ENCODE measurements at places on chromosomes 13 and 19. TPM values are rescaled to one million over a fixed set of nuclear protein-coding genes. Genes with fewer than 3 reads are reported as not detected.

GRCh38 chr13:48251611-48252081 lies 18.6 kb downstream of the ITM2B start:
- H3K27me3 ChIP-seq, result no peaks in the 10 kb centered on the region
- peaks cover 11% of the 10 kb centered on the region for H3K4me1 ChIP-seq
- H3K4me3 ChIP-seq, result no peak overlapping the region
- peak overlapping the region; percentile 40 for H3K27ac ChIP-seq

DNA sequence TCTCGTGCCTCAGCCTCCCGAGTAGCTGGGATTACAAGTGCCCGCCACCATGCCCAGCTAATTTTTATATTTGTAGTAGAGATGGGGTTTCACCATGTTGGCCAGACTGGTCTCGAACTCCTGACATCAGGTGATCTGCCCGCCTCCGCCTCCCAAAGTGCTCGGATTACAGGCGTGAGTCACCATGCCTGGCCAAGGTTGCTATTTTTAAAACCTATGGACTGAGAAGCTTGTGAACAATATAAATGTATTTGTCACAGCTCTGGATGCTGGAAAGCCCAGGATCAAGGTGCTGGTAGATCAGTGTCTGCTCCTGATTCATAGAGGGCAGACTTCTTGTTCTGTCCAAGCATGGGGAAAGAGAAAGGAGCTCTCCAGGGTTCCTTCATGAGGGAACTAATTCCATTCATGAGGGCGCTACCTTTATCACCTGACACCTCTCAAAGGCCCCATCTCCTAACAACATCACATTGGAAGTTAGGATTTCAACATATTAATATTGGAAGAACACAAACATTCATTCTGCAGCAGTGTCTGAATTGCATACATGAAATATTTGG lies 16.1 kb downstream of the CARD8 start:
- no peaks in the 10 kb centered on the region for H3K36me3 ChIP-seq
- no peak for DNase-seq
- no peaks in the 10 kb centered on the region for H3K4me1 ChIP-seq
- H3K27me3 ChIP-seq, result no peaks in the 10 kb centered on the region

- H3K36me3 ChIP-seq, result no peaks in the 10 kb centered on the region
- no peak for DNase-seq
- H3K27ac ChIP-seq, result no peak overlapping the region
- no peaks in the 10 kb centered on the region for H3K4me1 ChIP-seq
These were observed 16.0 kb upstream of the EMC10 start for GRCh38 chr19:50460161-50460765.

The ERFL gene
- total RNA-seq, result not detected

DNA sequence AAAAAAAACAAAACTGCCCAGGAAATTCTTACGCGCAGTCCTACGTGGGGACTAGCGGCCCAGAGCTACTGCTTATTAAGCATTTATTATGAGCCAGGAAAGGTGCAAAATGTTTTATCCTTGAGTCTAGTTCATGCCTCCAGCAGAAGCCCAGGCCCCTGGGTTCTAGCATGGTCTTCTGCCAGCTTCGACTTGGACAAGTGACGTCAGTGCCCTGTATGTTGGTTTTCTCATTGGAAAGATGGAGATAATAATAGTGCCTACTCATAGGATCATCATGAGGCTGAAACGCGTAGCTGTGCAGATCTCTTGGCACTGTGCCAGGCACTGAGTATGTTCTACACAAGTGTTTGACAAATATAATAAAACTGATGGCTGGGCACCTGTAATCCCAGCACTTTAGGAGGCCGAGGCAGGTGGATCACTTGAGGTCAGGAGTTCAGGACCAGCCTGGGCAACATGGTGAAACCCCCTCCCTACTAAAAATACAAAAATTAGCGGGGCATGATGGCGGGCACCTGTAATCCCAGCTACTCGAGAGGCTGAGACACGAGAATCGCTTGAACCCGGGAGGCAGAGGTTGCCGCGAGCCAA lies 12.4 kb upstream of the SULT2B1 start:
- no peaks in the 10 kb centered on the region for H3K4me1 ChIP-seq
- H3K36me3 ChIP-seq, result no peaks in the 10 kb centered on the region
- H3K27ac ChIP-seq, result no peak overlapping the region
- H3K4me3 ChIP-seq, result no peak overlapping the region

The TUBB4A gene
- 3.6 TPM for total RNA-seq

The ZNF808 gene
- 17.1 TPM for total RNA-seq

The ELSPBP1 gene
- total RNA-seq, result not detected

The SLC25A41 gene
- total RNA-seq, result 1.4 TPM

- peaks cover 29% of the 10 kb centered on the region for H3K36me3 ChIP-seq
- H3K4me3 ChIP-seq, result no peak overlapping the region
- no peaks in the 10 kb centered on the region for H3K27me3 ChIP-seq
- DNase-seq, result no peak
These were observed 1.2 kb downstream of the IZUMO4 start for GRCh38 chr19:2097886-2098327.

DNA sequence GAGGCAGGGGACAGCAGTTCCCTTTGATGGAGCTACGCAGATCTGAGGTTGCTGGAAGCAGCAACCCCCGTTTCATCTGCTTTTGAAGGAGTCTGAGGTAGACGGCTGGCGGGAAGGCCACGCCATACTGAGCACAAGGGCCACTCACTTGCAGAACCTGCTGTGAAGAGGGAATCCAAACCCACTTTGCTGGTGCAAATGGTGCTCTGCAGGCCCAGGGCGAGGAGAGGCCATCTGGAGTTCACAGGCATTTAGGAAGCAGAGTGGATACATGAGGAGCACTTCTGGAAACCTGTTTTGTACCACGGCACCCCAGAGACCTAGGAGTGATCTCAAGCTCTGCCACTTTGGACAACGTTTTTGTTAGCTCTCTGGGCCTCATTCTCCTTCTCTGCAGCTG lies 227.8 kb downstream of the UQCRFS1 start:
- no peak overlapping the region for H3K4me3 ChIP-seq
- H3K36me3 ChIP-seq, result no peaks in the 10 kb centered on the region

DNA sequence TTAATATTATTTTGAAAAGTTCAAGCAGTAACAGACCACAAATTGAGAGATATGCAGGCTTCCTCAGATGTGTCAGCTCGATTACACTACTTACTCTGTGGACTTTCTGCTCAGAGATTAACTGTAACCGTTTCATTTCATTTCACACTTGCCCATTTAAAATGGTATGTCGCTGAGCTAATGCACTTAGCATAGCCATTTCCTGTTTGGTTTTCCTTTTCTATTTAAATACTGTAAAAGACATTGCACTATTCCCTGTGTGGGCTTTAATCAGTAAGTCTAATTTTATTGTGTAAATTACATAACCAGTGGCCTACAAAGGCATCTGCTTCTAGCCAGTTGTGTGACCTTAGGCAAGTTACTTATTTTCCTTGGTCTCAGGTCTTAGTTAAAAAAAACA lies 237.6 kb downstream of the LACC1 start:
- H3K27me3 ChIP-seq, result no peaks in the 10 kb centered on the region
- no peak for DNase-seq
- no peak overlapping the region for H3K27ac ChIP-seq
- H3K4me1 ChIP-seq, result peaks cover 5% of the 10 kb centered on the region
- no peak overlapping the region for H3K4me3 ChIP-seq

- H3K4me3 ChIP-seq, result no peak overlapping the region
- H3K4me1 ChIP-seq, result no peaks in the 10 kb centered on the region
- no peaks in the 10 kb centered on the region for H3K27me3 ChIP-seq
- DNase-seq, result no peak
These were observed 32.6 kb downstream of the RUBCNL start for GRCh38 chr13:46354156-46355087.

- no peak for DNase-seq
- no peak overlapping the region for H3K27ac ChIP-seq
- H3K4me1 ChIP-seq, result no peaks in the 10 kb centered on the region
- no peaks in the 10 kb centered on the region for H3K36me3 ChIP-seq
- no peaks in the 10 kb centered on the region for H3K27me3 ChIP-seq
These were observed 80.3 kb upstream of the UQCRFS1 start for GRCh38 chr19:29293292-29293691.

DNA sequence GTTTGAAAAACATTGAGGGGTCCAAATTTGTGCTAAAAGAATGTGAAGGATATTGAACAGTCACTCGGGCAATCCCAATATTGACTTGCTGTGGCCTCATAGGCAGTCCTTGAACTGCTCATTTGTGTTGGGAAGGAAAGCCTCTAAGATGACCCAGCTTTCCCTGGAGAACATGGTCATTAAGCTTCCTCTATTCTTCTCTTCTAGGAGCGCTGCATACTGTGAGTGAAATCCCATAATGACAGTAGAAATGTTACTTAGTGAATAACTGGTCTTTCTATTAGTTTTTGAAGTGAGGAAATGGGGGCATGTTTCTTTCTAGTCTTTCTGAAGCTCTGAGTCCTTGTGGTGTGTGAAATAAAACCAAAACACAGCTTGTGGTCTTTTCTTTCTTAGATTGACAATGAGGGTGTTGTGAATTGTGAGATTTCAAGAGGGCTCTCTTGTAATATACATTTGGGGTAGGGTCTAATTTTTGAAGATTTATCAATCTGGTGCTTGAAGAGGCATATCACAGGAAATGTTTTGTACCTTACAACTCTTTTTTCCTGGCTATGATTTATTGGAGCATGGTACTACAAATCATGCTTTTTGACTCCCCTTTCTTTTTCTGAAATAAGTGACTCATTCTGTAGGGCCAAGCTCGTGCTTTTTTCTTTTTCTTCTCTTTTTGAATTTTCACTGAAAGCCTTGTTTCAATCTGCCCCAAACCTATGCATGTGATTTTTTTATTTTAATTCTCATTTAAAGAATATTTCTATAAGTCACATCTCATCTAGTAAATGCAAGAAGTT lies 250.8 kb downstream of the OXGR1 start:
- H3K4me3 ChIP-seq, result no peak overlapping the region
- no peaks in the 10 kb centered on the region for H3K36me3 ChIP-seq
- DNase-seq, result no peak
- no peaks in the 10 kb centered on the region for H3K4me1 ChIP-seq
- no peaks in the 10 kb centered on the region for H3K27me3 ChIP-seq
- no peak overlapping the region for H3K27ac ChIP-seq

GRCh38 chr13:95298971-95299621 lies 2.2 kb downstream of the ABCC4 start:
- no peak for DNase-seq
- H3K4me1 ChIP-seq, result peaks cover 45% of the 10 kb centered on the region
- no peaks in the 10 kb centered on the region for H3K27me3 ChIP-seq
- peak overlapping the region; percentile 94 for H3K4me3 ChIP-seq

GRCh38 chr19:44662691-44663385 lies 8.4 kb upstream of the CEACAM19 start:
- no peak overlapping the region for H3K27ac ChIP-seq
- no peak overlapping the region for H3K4me3 ChIP-seq
- no peaks in the 10 kb centered on the region for H3K36me3 ChIP-seq
- DNase-seq, result no peak
- no peaks in the 10 kb centered on the region for H3K27me3 ChIP-seq

The STK11 gene
- 38.7 TPM for total RNA-seq

GRCh38 chr13:62119739-62120700 lies 704.4 kb upstream of the PCDH20 start:
- H3K4me1 ChIP-seq, result no peaks in the 10 kb centered on the region
- no peaks in the 10 kb centered on the region for H3K27me3 ChIP-seq
- H3K27ac ChIP-seq, result no peak overlapping the region
- DNase-seq, result no peak
- no peak overlapping the region for H3K4me3 ChIP-seq

DNA sequence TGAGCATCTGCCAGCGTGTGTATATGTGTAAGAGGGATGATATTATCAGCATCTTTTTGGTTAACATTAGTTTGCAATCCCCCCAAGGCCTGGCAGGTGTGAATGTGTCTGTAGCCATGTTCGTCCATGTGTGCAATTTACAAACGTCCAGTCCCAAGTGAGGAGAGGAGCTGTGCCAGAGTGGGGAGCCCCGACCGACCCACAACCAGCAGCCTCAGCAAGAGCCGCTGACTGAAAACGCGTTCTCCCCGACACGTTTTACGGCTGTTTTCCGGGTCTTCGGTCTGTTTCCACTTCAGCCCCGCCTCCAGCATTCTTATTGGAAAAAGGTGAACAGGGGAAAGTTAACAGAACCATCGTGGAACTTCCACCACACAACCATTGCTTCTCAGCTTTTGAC lies 119.1 kb upstream of the SOX1 start:
- DNase-seq, result no peak
- no peak overlapping the region for H3K4me3 ChIP-seq
- no peak overlapping the region for H3K27ac ChIP-seq
- no peaks in the 10 kb centered on the region for H3K36me3 ChIP-seq

The PDX1 gene
- total RNA-seq, result not detected

GRCh38 chr19:5941673-5942072 lies 27.6 kb downstream of the CAPS start:
- DNase-seq, result no peak
- no peak overlapping the region for H3K4me3 ChIP-seq
- no peaks in the 10 kb centered on the region for H3K27me3 ChIP-seq
- peaks cover 7% of the 10 kb centered on the region for H3K36me3 ChIP-seq

The ATP8A2 gene
- 1.2 TPM for total RNA-seq

DNA sequence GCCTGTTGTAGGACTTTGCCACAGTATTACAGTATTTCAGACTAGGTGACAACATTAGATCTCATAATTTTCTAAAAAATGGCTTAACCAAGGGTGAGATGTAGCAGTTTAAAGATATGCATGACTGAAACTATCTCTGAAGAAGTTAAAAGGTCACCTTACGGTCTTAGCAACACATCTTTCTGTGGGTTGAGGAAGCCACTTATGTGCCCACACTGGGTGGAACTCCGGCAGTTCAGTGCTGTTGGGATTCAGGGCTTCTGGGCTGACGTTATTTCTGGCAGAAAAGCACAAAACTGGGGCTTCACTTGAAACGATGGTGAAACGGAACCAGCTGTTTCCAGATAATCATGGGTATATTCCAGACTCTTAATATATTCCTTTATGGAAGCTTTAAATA lies 697.3 kb downstream of the PCDH9 start:
- DNase-seq, result no peak
- H3K4me1 ChIP-seq, result no peaks in the 10 kb centered on the region
- H3K4me3 ChIP-seq, result no peak overlapping the region
- H3K36me3 ChIP-seq, result no peaks in the 10 kb centered on the region
- no peak overlapping the region for H3K27ac ChIP-seq
- H3K27me3 ChIP-seq, result no peaks in the 10 kb centered on the region

DNA sequence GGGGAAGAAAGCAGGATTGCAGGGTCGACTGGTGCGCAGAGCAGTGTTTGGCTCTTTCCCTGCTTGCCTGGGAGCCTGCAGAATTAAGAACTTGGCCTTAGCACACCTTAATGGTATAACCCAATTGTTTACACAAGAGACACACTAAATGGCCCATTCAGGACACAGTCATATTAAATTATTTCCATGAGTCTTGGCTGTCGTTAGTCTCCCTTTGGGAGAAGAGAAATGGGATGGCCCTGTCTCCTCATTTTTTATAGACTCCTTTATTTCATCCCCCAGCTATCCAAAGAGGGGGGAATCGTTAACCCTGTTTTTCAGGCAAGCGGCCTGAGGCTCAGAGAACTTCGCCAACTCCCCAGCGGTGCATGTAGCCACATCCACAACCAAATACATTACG lies 282.5 kb downstream of the SUCLA2 start:
- H3K36me3 ChIP-seq, result no peaks in the 10 kb centered on the region
- no peak for DNase-seq
- no peak overlapping the region for H3K27ac ChIP-seq
- no peaks in the 10 kb centered on the region for H3K4me1 ChIP-seq

GRCh38 chr13:36356058-36356457 lies 9.9 kb upstream of the SPART start:
- no peak overlapping the region for H3K4me3 ChIP-seq
- no peak for DNase-seq
- peaks cover 44% of the 10 kb centered on the region for H3K4me1 ChIP-seq
- H3K27me3 ChIP-seq, result no peaks in the 10 kb centered on the region
- no peak overlapping the region for H3K27ac ChIP-seq

- peaks cover 43% of the 10 kb centered on the region for H3K27me3 ChIP-seq
- peaks cover 20% of the 10 kb centered on the region for H3K4me1 ChIP-seq
- H3K36me3 ChIP-seq, result no peaks in the 10 kb centered on the region
- no peak within 1 kb of the TSS for H3K27ac ChIP-seq
These were observed at the start of gene LMTK3 for GRCh38 chr19:48511800-48512503. TSS of gene LMTK3 (minus strand) at chr19:48511835. CDS start at chr19:48511576, 259 bp downstream.
